ENCODE measurements at places on chromosomes 4 and X. TPM values are rescaled to one million over a fixed set of nuclear protein-coding genes. Genes with fewer than 3 reads are reported as not detected.

TRAM1L1 gene
- 9.5 TPM for total RNA-seq

TNIP3 gene
- total RNA-seq, result not detected

PPARGC1A gene
- total RNA-seq, result 14.7 TPM

MAGEC1 gene
- 8.6 TPM for total RNA-seq

FGFR3 gene
- 78.2 TPM for total RNA-seq

RAB33A gene
- total RNA-seq, result not detected

CSN1S1 gene
- not detected for total RNA-seq

TMPRSS11F gene
- 0.34 TPM for total RNA-seq

OPRPN gene
- not detected for total RNA-seq

GRCh38 chrX:48475774-48476577 is at the start of gene FTSJ1:
FTSJ1 (plus strand) TSS chrX:48476199; CDS start chrX:48478048, 1,849 bp downstream.
- peak; percentile 78 for DNase-seq

- no peak for DNase-seq
These were observed 38.1 kb upstream of the EDA2R start for GRCh38 chrX:66676990-66677389.

- no peak for DNase-seq
These were observed 555 bp upstream of the ELMOD2 start for GRCh38 chr4:140523370-140523856.

DNA sequence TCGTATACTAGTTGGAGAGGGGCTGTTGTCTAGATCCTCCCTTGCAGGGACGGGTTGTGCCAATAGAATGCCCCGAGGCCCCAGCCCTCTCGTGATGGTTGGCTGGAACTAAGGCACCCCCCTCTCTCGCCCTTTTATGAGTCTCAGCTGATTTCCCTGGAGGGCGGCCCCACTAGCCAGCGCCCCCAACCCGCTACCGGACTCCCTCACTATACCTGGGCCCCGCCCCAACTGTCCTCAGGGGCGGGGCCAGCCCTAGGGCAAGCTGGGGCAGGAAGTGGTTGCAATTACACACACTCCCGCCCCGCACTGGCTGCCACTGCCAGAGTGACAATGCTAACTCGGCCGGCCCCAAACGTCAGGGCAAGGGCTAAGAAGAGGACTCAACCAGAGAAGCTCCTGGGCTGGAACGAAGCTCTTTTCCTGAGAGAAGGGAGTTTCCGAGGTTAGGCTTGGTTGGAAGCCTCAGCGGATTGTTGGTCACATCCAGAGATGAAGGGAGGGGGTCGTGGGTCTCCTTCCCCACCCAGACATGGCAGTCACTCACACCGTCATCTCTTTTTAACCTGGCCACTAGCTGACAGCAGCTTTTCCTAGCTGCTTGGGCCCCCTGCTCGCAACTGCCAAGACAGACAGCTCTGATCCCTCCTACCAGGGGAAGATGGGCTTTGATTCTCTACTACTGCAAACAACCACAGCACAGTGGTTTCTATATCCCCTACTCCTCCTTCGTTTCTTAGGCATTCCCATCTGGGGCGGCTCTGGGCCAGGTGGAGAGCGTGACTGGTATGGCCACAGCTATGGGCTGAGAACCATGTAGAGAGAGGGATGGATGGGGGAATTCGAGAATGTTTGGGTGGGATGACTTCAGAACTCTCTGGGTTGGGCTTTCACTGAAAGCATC is 21.0 kb upstream of the BCORL1 start:
- DNase-seq, result peak; percentile 50

DNA sequence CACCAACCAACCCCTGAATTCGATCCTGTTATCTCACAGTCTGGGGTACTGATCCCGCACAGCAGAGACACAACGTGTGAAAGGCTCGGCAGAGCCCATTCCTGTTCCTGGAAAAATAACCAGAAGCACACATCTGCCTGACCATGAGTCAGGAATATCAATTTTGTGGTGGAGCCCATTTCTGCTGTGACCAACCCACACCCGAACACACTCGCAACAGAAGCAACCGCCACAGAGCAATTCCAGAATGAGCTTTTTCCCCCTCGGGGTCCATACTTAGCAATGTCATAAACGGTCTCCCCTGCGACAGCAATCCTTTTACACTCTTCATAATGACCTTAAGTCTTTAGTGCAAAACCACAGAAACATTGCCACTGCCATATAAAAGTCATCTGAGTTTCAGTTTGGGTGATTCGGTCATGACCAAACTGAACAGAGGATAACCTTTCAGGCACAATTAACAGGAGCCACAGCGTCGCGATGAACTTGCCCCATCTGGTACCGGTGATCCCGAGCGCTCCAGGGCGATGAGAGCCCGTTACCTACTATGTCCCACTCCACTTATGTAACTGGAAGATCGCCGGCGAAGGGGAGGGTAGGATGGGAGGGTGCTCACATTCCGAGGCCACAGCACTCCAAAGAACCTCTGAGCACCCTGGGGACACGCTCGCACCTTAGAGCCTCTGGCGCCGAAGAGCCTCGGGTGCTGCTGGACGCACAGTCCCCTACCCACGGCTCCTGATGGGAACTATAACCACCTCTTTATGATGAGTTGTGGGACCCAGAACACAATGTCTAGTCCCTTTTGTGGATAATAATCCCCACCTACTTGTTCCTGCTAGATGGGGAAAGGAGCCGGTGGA is 1.1 kb downstream of the MECP2 start:
- no peak for DNase-seq

DNA sequence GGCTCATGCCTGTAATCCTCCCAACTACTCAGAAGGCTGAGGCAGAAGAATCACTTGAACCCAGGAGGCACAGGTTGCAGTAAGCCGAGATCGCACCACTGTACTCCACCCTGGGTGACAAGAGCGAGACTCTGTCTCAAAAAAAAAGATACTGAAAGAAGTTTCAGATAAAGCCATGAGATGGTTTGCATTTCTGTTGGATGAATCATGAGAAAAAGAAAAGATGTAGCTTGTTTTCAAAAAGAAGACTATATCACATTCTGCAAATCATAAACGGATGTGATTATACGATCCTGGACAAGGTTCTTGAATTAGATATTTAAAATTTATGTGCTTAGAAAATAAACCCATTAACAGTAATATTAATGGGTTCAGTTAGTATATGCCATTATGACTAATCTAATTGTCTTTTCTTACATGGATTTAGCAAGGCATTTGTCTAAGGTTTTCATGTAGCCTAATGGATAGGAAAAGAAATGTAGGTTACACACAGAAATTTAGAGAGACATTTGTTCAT is 345.9 kb downstream of the SLC7A11 start:
- DNase-seq, result no peak

GRCh38 chrX:111114806-111115205 is 18.8 kb downstream of the PAK3 start:
- DNase-seq, result no peak

DNA sequence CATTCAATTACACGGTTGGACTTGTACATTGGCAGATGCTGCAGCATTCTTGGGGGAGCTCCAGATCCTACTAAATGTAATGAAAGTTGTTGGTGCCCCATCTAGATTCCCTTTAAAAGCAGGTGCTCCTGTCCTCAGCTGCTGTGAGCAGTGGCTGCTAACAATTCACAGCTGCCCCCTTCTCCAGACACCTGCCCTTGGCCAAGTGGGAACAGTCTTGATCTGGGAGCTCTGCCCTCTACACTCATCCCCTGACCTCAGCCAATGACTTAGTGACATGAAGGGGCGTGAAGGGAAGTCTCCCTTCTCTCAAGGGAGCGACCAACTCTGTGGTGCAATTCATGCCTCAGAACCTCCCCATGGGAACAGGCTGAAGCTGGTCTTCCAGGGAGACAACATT is 125.7 kb downstream of the EIF4E start:
- DNase-seq, result no peak

- peak; percentile 12 for DNase-seq
These were observed 19.1 kb upstream of the TEX13B start for GRCh38 chrX:108001218-108001814.

- no peak for DNase-seq
These were observed 54.4 kb downstream of the PHKA1 start for GRCh38 chrX:72659723-72660122.

- peak; percentile 19 for DNase-seq
These were observed 1.3 kb downstream of the PCDH7 start for GRCh38 chr4:30721185-30722091.

DNA sequence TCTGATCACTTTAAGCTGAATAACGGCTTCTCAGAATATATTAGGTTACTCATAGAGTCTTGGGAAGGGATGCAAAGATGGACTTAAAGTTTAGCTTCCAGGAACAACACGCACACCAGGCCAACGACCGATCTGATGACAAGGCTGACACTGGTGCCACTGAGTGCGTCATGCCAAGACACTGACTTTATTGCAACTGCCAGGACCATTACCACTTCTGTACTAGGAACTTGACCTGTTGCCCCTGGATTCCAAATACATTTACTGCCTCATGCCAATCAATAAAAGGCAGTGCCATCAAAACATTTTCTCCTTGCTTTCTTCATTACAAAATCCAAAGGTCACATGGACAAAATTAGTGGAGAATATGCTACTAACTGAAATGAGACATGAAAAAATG is 505.9 kb upstream of the CTSO start:
- DNase-seq, result no peak

DNA sequence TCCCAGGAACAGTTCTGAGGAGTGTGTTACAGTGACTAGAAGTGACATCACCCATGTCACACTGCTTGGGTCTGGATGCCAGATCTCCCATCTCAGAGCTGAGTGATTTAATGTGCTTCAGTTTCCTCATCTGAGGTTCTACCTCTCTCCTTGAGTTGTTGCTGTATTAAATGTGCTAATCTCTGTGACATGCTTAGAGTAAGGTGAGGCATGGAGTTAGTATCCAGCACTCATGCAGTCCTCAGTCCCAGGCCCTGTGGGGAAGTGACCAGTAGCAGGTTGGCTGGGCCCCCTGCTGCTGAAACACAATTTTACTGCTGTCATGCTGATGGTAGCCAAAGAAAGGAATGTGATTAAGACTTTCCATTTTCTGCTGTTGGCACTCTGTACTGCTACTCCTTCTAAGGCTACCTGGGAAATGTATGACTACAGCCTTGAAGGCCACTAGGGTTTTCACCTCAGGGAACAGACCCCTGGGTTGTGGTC is 639.6 kb downstream of the MID1IP1 start:
- DNase-seq, result no peak

DNA sequence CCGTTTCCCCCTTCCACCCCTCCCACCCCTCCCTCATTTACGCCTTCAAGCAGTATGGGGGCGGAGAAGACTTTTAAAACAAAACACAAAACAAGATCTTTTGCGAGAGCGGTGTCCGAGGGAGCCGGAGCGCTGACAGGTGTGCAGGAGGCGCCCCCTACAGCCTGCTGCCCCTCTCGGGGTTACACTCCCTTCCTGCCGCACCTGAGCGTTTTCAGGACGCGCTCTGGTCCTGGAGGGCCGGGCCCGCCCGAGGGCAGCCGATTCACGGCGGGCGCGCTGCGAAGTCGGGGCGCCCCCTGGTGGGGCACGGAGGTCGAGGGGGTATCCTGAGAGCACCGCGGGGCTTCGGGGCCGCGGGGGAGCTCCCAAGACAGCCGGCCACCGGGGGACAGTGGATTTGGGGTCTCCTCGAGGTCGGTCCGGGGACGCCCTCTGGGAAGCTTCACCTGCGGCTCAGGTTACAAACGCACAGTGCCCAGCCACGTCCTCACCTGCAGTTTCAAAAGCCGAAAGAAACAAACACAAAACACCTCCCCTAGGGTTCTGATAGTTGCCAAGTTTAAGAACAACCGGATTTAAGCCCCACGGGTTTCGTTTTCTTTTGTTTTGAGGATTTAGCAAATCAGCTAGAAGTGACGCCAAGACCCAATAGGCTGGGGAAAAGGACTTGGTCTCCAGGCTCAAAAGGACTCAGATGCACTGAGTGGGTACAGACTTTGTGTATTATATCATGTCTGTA is 8.0 kb upstream of the NEUROG2 start:
- no peak for DNase-seq

GRCh38 chrX:154490021-154490413 is 412 bp downstream of the SLC10A3 start:
- no peak for DNase-seq

- DNase-seq, result no peak
These were observed 34.6 kb upstream of the SORBS2 start for GRCh38 chr4:185846505-185847150.

- DNase-seq, result no peak
These were observed 151.9 kb downstream of the BMPR1B start for GRCh38 chr4:94909645-94910044.

DNA sequence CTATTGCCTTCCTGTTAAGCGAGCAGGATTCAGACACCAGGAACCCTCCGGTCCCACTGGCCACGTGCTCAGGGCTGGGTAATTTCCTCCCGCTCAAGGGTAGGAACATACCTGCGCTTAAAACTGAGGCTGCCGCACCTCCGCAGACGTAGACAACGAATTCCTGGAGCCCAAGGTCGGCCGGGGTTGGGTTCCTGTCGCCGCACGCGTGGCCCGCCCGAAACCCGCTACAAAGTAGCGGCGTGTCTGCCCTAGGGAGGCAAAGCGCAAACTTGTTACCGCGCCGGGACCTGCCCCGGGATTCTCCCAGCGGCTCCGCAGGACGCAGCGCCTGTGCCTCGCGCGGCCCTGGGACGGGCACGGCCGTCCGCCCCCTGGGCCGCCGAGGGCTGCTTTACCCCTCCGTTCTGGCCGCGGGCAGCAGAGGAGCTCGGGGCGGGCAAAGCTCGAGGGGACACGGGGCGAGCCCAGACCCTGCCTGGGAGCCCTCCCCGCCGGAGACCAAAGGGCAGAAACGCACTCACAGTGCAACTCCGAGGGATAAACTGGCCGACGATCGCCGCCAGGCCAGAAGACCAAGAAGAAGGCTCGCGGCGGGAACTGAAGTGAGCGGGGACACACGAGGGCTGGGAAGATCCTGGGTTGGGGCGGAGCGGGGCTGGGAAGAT is at the start of gene ERVMER34-1:
TSS of gene ERVMER34-1 (minus strand) at position 607 of the 668 bp plus-strand sequence. CDS start 5,905 bp downstream, outside the sequence.
- DNase-seq, result no peak

DNA sequence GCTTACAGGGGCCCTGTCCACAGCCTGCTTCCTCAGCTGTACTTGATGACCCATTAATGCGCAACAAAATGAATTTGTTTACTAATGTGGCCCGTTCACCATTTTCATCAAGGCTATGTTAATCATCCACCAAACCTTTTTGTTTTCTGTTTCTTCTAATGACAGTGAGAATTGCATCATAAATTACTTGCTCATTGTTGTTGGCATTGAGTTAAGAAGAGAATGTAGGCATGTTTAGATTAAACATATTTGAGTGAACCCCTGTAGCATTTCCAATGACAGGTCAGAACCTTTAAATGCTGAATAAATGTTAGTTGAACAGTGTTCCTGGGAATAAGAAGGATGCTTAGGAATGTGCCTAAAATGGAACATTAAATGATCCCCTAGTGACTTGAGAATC is 183.4 kb downstream of the SPRY1 start:
- no peak for DNase-seq
